ENCODE measurements at places on chromosomes 6 and 20.

- DNase-seq = no peak
Measured at GRCh38 chr6:133704371-133704770, 184.5 kb upstream of the TCF21 start.

GRCh38 chr6:134016558-134016814 lies 35.9 kb downstream of the SLC2A12 start:
- DNase-seq = no peak

DNA sequence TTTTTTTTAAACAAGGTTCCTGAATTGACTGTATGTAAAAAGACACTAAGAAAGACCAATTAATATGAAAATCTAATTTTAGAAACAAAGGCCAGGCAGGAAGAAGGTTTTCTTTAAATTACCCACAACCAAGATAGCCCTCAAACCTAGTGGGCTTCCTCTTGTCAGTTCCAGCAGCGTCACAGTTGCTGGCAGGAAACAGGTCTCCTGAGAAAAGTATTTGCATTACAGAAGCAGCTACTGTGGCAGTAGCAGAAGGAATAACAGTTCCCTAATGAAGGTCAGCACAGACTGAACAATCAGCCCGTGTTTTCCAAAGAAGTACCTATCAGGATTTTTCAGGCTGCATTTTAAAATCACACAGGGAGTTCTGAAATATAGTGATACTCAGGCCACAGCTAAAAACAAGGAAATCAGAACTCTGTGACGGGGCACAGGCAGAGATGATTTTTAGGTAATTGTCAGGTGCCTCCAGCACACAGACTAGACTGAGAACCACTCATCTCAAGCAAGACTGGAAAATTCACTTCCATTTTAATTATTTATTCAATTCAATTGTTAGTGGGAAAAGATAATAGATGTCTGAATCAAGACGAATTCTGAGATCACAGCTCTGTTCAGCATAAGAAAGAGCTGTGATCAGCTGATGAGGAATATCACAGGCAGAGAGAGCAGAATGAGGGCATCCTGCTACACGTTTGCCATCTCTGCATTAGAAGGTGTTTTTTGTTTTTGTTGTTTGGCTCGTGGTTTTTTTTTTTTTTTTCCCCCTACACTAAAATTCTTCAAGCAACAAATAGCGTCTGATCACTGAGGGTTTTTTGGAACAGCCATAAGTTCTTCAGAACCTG lies 230.5 kb upstream of the KHDRBS2 start:
- DNase-seq = no peak

GRCh38 chr20:43996240-43996930 lies 81.7 kb downstream of the TOX2 start:
- DNase-seq = no peak

DNA sequence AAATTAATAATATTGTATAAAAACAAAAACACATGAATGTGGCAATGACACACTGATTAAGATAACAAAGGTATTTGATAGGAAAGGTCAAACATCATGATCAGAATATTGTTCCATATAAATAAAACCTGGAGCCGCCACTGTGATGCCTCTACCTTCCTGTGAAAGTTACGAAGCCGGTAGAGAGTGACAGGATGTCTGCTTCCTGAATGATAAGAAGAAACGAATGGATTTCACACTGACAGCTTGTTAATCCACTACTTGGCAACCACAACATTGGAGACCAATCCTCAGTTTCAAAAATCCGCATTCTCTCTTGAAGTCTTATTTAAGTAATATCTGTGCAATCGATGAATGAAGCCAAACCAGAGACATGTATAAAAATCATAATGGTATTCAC lies 315.1 kb downstream of the HDGFL1 start:
- DNase-seq = no peak

DNA sequence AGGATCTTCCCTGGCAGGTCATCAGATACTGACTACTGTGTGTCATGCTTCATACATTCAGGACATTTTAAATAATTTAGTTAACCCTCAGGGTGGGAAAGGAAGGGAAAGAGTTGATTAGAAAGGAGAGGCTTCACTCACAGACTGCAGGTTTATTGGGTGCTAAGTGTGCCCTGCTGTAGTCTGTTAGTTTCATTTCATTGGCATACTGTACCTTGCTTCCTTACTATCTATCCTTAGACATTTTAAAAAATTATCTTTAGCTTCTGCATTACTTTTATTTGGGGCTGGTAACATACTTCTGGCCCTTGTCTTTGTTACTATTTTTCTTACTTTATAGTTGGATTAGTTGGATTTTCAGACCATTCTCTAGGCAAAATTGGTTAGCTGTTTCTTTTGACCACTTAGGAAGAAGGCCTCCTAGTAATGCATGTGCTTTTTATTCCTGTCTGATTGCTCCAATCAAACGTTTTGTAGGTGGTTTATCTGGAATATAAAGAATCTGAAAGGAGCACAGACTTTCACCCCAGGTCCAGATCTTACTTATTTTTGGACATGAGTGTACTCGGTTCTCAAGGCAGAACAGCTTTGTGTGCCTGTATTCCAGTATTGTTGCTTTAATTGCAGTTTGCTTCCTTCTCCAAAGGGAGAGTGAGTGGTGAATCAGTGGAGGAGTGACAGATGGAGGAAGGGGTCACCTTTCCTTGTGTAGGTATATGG lies 82.7 kb upstream of the PRDM1 start:
- DNase-seq = no peak

GRCh38 chr6:40490508-40490907 lies 96.7 kb downstream of the LRFN2 start:
- DNase-seq = no peak

GRCh38 chr20:62165762-62166399 lies 16.9 kb upstream of the MTG2 start:
- no peak for DNase-seq

DNA sequence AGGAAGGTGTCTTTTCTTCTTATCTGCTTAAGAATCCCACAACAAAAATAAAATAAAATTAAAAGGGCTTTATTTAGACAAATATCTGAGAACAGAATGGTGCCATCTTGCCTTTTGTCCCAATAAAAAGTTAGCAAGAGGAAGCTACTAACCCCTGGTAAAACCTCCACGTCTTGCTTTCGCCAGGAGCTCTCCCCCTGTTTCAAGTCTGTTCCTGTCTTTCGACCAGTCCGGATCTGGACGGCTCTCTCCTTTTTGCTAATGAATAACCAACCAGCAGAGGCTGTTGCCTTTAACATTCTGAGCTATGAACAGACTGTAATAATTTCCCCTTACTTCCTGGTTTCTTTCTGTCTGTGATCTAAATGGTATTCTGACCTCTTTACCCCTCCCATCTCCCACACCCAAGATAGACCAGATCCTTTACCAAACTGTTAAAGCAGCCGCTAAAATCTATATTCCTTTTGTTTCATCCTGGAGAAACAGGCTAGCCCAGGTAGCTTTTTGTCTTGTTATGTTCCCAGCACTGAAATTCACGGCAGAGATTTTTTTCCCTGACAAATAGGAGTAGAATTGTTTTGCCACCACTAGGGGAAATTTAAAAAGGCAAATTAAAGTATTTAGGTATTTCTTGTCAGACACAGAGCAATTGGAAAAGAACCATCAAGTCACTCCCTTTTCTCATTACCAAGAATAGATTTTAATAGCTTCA lies at the start of gene FRK:
Gene FRK (minus strand): TSS at position 320 of the 712 bp plus-strand sequence. CDS start 580 bp downstream, outside the sequence.
- peak; percentile 16 for DNase-seq

- no peak for DNase-seq
Measured at GRCh38 chr6:33132081-33132524, 56.3 kb downstream of the HLA-DPB1 start.

DNA sequence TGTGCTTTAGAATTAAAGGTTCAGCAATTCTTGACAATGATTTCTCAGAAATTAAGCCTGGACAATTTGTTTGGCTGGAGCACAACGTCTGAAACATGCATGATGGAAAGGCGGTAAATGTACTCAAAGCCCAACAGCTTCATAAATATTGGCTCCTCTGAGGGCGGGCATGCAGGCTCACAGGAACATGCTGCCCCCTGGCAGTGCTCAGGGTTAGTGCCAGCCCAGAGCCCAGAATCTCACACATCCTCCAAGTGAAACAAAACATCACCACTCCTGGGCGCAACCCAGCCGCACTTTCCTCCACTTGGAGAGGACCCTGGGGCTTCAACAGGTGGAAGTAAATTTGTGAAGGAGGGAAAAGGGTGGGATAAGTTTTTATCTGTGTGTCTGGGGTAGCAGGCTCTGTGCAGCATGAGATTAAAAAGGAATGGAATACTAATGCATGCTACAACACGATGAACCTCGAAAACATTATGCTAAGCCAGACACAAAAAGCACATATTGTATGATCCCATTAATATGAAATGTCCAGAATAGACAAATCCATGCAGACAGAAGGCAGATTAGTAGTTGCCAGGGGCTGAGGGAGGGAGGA lies 54.1 kb upstream of the PTPRT start:
- peak; percentile 46 for DNase-seq

- DNase-seq = no peak
Measured at GRCh38 chr20:43963233-43963632, 48.6 kb downstream of the TOX2 start.

DNA sequence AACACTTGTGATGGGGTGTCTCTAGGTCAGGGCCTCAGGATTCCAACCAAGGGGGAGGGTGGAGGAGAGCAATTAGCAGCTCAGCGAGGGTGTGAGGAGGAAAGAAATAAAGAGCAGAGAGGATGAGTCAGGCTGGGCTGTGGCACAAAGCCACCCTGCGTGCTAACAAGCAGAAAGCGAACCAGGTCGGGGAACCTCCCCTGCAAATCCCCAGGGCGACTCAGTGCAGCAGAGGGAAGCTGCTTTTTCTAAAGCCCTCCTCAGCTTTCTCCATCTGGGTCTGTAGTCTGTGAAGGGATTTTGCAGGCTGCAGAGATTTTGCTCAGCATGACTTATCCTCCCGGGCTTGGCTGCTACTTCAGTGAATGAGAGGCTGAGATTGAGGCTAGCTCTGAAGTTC lies 6.6 kb upstream of the SPO11 start:
- DNase-seq = peak; percentile 72

GRCh38 chr20:1654996-1655395 lies 2.6 kb downstream of the SIRPG start:
- no peak for DNase-seq

DNA sequence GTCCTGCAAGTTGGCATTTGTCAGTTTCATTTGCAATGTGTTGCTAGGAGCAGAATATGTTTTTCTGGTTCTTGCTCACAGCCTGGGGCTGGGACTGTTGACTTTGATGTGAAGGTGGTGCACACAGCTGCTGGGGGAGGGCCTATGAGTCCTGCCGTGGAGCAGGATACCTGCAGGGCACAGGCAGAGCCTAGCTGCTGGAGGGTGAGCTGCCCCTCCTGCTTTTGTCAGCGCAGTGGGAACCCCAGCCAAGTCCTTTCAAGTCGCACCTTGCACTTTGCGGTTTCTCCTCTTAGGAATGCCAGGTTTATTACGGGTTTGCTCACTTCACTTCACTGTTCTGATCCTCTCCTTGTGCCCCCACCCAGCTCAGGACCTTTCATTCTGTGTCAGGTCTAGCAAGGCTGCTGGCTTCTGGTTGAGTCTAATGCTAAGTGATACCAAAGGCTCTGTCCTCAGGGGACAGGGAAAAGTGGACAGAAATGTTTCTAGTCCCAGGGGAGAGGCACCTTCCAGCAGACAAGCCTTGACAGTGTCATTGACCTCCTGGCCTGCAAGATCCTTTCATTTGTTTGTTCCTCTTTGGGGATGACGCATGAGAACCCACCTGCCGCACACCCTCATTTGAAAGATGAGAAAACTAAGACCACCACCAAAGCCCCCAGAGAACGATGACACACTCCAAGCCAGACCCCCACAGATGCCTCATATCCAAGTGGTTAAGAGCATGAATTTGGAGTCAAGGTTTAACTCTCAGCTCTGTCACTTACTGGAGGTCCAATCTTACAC lies 2.7 kb upstream of the SPO11 start:
- peak; percentile 53 for DNase-seq

DNA sequence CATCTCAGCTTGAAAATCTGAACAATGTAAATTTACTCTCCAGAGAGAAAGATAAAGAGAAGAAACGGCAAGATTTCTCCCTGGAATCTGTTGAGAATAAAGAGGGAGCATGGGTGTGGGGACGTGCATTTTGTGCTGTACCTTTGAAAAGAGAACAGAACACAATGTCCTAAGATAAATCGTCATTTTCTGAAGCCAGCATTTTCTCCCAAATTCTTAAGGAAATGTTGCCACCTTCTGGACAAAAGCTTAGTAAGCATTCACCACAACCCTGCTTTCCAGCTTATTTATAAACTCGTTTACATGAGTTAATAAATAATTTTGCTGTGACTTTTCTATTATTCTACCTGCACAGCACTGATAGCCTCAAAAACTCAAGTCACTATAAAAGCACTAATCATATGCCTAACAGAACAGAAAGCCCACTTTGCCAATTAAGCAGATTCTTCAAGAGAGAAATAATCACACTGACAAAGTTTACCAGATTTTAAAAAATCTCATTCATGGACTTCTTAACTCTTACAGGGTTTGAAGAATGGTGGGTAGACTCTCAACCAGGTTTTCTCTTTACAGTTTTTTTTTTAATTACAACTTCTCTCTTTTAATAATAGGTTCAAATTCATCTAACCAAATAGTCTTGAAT lies 155.8 kb downstream of the MBOAT1 start:
- peak; percentile 27 for DNase-seq

GRCh38 chr20:61763740-61764400 lies 301.8 kb downstream of the TAF4 start:
- DNase-seq = no peak

DNA sequence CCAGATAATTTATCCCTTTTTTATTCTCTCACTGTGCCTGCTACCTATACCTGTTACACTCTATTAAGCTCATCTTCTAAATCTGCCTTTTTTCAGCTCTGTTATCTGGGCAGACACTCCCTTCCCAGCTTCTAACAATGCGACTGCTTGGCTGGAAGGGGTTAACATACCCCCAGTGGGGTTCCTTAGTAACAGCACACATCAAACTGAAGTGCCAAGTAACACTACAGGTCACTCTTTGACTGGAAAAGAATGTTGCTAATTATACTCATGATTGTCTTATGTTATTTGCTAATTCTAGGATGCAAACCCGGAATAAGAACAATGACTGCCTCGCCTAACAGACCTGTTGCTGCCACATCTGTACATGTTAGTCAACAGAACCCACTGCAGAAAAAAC lies 203.5 kb downstream of the EPM2A start:
- no peak for DNase-seq

All from urothelium cell line (cell line).